ENCODE measurements at places on chromosomes 5 and 9.

GRCh38 chr9:3954331-3955304, 345.2 kb downstream of the GLIS3 start:
- no peak for DNase-seq

DNA sequence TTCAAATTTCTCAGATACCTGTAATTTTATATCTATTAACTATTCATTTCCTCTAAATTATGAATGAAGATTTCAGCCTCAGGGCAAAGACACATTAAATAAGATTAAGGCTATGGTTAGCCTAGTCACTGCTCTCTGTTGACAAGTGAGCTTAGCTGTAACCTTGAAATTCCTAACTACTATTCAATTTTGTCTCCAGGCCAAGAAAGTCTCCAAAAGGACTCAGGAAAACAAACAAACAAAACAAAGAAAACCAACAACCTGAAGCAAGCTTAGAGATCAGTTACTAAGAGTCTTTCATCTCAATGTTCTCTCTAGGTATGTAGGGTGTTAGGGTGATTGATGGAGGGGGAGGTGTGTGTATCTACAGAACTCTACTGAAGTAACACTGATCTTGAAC, 9.6 kb upstream of the CTNNAL1 start:
- no peak for DNase-seq

DNA sequence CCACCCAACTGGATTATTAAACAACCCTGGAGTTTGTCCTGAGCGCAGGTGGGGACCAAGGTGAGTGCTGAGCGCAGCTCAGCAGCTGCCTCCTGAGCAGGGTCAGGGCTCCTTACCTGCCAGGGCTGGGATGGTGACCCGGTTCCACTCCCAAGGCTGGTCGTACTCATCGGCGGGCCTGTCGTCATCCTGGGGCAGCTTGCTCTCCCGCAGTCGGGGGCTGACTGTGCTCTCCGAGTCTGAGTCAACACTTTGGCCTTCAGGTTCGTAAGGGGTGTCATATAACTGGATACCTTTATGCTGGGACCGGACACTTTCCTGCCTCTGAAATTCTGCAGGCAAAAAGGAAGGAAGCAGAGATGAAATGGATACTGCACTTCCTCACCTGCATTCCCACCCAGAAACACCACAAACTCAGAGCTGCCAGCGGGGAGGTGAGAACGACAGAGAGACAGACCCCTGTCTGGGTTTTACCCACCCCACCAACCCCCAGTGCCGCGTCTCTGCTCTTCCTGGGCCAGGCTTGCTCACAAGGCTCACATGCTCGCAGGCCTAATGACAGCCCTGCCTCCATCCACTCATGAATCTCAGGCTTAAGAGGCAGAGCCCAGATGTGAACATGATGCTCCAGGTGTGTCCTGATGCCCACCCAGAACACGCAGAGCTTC, 70.7 kb upstream of the SLC25A51 start:
- DNase-seq = no peak

DNA sequence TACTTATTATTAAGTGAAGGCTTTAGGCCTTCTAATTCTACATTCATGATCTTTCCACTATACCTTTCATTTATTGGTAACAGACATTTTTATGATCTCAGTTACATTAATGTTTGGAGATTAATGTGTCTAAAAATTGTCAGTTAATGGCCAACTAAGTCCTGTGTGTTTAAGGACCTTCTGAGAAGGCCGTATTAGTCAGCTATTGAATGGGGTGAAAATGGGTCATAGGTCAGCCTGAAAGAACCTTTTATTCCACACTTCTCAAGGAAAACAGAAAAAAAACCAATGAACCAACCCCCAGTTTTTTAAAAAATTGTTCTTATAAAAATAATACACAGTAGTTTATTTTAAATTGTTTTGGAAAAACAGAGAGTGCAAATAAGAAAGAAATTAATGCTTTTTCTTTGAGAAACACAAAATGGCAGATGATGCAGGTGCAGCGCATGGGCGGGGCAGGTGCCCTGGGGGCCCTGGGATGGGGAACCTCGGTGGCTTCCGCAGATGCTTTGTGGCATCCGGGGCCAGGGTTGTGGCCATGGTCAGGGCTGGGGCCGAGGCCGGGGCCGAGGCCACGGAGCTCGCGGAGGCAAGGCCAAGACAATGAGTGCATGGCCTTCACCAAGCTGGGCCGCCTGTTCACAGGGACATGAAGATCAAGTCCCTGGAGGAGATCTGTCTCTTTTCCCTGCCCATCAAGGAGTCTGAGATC, 141.9 kb downstream of the SPATA31D1 start:
- no peak for DNase-seq

GRCh38 chr9:93126825-93127368, 7.2 kb downstream of the NINJ1 start:
- no peak for DNase-seq

DNA sequence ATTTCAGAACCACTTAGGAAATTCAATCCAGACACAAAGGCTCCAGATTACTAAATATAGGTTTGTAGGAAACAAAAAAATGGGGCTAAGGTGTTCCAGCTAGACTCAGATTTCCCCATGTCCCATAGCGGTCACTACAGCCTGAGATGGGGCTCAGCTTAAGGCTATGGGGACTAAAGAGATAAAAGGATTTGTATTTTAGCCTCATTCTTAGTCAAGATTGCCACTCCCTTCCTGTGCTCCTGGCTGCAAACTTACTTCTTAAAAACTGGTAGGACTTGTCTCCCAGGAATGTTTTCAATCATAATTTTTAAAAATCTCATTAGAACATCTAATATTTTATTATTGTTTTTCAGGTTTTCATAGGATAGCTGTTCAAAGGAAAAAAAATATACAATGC, 253.8 kb upstream of the DAB2 start:
- DNase-seq = no peak

- DNase-seq = no peak
Observed at GRCh38 chr9:79574781-79575180, 3.0 kb downstream of the TLE4 start.

GRCh38 chr5:155728857-155729683, 597.9 kb upstream of the SGCD start:
- DNase-seq = no peak

- no peak for DNase-seq
Observed at GRCh38 chr5:370959-371810, 49.7 kb downstream of the AHRR start.

GRCh38 chr9:76882686-76883085, 23.2 kb downstream of the PRUNE2 start:
- DNase-seq = no peak

DNA sequence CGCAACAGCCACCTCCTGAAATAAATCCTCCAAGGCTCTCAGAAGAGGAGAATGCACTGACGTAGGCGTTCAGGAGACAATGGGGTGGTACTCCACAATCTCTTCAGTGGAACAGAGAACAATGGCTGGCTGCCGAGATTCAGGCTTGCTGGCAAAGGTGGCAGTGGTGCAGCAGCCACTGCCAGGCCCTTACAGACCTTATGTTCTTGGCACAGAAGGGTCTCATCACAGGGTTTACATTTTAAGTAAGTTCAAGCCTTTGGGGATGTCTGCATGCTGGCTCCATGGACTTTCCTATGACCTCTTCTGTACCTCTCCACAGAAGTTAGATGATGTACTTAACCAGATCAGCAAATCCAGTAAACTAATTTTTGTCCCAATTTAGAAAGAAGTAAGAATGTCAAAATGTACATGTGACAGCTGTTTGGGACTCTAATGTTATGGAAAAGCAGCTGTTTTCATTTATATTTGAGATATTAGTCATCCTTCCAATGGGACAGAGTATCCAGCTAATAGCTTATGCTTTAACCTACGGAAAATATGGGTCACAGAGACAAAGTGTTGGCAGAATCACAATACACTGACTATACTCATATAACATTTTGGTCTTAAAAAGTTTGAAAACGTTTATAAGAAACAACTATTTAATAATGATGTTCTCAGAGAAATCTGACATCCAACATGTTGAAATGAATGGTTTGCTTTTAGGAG, 180.9 kb downstream of the MAPKAP1 start:
- DNase-seq = no peak

- DNase-seq = no peak
Observed at GRCh38 chr9:110246214-110246613, 10.1 kb downstream of the TXN start.

- no peak for DNase-seq
Observed at GRCh38 chr9:90035471-90035870, 430.7 kb downstream of the GADD45G start.

- no peak for DNase-seq
Observed at GRCh38 chr9:20989923-20990341, 41.5 kb downstream of the HACD4 start.

DNA sequence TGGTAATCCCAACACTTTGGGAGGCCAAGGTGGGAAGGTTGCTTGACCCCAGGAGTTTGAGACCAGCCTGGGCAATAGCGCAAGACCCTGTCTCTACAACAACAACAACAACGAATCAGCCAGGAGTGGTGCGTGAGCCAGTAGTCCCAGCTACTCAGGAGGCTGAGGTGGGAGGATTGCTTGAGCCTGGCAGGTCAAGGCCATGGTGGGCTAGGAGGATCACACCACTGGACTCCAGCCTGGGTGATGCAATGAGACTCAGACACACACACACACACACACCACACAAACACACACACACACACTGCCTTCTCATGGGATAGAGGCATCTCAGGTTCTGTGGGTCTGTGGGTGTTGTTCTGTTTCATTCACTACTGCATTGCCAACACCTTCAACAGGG, 115.0 kb downstream of the DCP2 start:
- DNase-seq = no peak
